Activated T-cell treated with anti-CD3 and anti-CD28 coated beads for 1 hour (primary cell): ENCODE measurements at places on chromosomes 3 and 15.

DNA sequence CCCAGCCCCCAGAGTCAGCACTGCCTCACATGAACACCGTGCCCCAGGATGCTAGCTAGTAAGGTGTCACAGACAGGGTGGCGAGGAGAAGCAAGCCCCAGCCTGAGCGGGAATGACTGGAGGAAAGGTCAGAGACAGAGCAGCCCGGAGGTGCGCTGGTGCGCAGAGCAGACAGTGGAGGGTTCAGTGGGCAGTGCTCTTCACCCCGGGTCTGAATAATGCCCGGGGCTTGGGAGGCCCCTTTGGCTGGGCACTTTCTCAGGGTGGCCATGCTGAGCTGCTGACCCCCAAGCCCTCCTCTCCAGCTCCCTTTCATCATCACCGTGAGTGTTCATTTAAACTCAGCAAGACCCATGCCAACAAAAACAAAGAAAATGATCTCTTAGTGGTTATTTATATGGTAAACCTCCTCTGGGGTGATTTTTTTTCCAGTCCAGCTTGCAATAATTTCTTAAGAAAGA is 110.8 kb downstream of the VGLL4 start:
- DNase-seq: no peak

DNA sequence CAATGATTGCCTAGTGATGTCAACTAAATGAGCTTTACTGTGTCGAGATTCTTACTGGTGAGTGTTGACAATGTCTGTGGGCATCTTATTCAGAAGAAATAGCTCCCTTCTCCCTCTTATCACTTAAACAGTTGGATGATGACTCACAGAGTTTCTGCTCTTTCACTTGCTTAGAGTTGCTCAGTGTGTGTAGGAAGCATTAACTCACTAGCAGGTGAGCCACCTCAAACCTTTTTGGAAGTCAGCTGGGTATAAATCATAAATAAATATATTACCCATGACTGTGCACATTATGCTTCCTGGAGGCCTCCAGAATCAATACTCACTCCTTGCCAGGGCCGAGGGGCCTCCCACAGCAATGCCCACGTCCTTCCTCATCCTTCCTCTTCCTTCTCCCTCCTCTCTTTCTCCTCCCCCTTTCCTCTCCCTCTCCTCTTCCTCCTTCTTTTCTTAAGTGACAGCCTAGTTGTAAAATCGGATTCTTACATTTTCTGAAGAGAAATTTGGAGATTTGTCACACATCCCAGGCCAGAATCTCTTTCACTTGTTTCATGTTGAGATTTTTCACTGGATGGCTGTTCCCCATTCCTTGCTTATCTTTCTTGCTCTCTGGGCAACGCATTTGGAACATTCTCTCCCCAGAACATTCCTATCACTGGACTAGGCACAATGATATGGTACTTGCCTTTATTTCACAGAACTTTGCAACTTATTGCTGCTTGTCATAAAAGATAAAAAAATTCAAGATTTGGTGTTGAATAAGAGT is 17.5 kb downstream of the SHC4 start:
- no peak for DNase-seq

DNA sequence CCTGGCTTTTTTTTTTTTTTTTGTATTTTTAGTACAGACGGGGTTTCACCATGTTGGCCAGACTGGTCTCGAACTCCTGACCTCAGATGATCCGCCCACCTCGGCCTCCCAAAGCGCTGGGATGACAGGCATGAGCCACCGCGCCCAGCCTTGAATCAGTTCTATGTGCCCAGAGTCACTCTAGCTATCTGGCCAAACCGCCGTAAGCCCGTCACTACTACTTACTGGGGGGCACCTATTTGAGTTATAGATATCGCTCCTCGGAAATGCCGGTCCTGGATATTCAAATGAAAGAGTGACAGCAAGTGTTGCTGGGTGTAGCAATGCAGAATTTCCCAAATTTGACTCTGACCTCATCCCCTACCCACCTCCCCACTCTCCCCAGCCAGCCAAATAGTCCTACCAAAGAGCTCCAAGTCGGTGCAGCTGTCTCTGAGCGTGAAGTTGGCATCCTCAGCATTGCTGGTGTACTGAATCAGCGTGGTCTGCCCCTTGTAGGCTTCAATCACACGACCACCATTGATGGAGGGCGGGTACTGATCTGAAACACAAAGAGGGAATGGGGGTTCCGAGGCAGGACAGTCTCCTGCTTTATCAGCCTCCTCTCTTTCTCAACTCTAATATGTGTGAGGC is 38.1 kb downstream of the MUC20 start:
- no peak for DNase-seq

GRCh38 chr15:76328106-76328696 is 8.4 kb upstream of the ISL2 start:
- DNase-seq: no peak

GRCh38 chr3:111723293-111724215 is 128.4 kb upstream of the ZBED2 start:
- DNase-seq: no peak

DNA sequence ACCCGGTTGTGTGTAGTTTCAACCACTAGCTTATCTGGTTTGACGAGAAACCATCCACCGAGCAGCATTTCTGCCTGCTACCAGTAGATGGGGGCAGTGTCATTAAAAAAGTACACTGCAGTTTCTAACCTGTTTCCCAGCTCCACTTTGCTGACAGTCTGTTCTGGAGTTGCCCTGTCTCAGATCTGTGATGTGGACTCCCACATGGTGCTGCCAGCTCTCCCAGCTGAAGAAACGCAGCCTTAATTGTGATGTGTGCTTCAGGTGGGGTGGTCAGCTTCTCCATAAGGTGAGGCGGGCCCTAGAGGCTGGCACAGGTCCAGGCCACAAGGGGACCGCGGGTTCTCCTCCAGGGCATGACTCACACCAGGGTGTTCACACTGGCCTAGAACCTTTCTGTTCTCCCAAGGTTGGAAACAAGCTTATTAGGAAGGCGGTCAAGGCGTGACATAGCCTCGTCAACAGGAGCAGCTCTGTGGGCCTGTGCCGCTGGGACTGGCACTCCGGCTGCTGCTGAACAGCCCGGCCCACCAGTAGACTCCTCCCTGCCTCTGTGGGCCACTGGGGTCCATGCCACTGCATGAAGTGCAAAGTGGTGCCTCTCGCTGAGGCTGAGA is 2.9 kb upstream of the FAM43A start:
- peak; percentile 53 for DNase-seq

DNA sequence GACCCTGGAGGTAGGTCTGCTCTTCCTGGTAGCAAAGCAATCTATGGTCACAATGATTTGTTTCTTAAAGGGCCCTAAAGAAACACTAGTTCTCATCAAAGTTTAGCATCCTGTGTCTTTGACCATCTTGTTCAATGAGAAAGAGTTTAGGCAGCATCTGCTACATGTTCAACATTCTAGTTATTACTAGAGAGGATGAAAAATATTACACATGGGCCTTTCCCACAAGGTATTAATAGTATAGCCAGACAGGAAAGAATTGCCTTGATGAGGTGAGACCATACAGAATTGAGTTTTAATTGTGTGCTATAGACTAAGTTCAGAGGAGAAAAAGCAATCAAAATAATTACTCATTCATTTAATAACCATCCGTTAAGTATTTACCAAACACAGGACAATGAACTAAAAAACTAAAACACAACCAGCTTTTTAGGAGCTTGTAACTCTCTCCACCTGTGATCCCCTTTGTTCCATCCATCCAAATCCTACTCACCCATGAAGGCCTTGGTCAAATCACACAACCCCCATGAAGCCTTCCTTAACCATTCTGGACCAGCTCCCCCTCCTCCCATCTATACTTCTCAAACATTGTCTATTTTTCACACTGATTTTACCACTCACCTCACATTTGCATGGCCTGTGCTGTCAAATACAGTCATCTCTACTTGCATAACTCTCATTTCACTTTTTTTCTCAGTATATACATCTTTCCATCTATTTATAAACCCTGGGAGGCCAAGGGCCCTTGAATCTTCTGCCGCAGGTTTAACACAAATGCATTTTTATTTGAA is 122.9 kb downstream of the RORA start:
- no peak for DNase-seq

GRCh38 chr15:63234451-63234870 is 42.9 kb upstream of the APH1B start:
- DNase-seq: no peak
